SJCRH30 (cell line): ENCODE measurements at places on chromosomes 6 and 20. TPM values are rescaled to one million over a fixed set of nuclear protein-coding genes. Genes with fewer than 3 reads are reported as not detected.

The TMEM151B gene
- total RNA-seq = 1.2 and 1.5 TPM in 2 replicates

The GMEB2 gene
- 19.5 and 20.2 TPM in 2 replicates for total RNA-seq

The RAB32 gene
- total RNA-seq = 12.2 and 12.4 TPM in 2 replicates

The CASS4 gene
- total RNA-seq = 4.9 and 5.1 TPM in 2 replicates

The ISM1 gene
- total RNA-seq = 0.05 TPM in 1 of 2 replicates, not detected in the other

The FHL5 gene
- total RNA-seq = not detected in 2 replicates

GRCh38 chr6:31765910-31766794 lies 3.7 kb downstream of the SAPCD1 start:
- H3K36me3 ChIP-seq = no peaks in the 10 kb centered on the region
- H3K4me1 ChIP-seq = peaks cover 4% of the 10 kb centered on the region; the same call in 1 of the 2 replicates
- H3K27ac ChIP-seq = no peak overlapping the region
- no peak overlapping the region for H3K4me3 ChIP-seq
- DNase-seq = no peak
- no peaks in the 10 kb centered on the region for H3K27me3 ChIP-seq

DNA sequence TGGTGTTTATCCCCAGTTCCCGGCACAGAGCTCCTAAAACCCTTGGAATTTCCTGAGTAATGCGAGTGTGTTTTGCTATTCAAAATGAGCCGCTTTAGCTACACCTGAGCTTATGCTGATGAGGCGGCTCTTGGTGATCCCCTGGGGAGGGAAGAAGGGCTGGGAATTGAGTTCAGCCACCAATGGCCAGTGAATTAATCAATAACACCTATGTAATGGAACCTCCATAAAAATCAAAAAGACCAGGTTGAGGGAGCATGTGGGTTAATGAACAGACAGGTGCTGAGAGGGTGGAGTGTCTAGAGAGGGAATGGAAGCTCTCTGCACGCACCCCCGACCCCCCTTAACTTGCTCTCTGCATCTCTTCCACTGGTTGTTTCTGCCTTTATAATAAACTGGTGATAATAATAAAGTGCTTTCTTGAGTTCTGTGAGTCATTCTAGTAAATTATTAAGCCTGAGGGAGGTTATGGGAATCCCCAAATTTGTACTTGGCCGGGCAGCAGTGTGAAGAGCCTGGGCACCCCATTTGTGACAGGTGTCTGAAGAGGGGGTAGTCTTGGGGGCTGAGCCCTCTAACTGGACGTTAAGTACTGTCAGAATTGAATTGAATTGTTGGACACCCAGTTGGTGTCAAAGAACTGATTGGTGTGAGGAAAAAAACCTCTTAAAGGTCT lies 24.6 kb upstream of the SERPINB1 start:
- peaks cover 27% of the 10 kb centered on the region for H3K4me1 ChIP-seq
- H3K27me3 ChIP-seq = no peaks in the 10 kb centered on the region
- no peak for DNase-seq
- H3K27ac ChIP-seq = no peak overlapping the region
- no peak overlapping the region for H3K4me3 ChIP-seq
- H3K36me3 ChIP-seq = no peaks in the 10 kb centered on the region

DNA sequence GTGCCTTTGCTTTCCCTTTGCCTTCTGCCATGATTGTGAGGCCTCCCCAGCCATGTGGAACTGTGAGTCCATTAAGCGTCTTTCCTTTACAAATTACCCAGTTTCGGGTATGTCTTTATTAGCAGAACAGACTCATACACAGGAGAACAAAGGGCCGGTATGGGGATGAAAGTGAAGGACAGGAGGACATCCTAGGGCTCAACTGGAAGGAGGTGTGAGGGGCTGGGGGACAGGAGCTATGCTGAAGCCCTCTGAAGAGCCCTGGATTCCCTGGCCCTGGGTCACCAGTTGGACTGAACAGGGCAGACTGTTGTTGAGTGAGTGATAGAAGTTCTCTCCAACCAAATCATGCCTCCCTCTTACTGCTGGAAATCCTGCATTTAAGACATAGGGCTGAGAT lies 105.8 kb downstream of the SCML4 start:
- H3K4me3 ChIP-seq = no peak overlapping the region
- no peak for DNase-seq
- H3K27ac ChIP-seq = no peak overlapping the region
- no peaks in the 10 kb centered on the region for H3K27me3 ChIP-seq
- H3K36me3 ChIP-seq = no peaks in the 10 kb centered on the region

DNA sequence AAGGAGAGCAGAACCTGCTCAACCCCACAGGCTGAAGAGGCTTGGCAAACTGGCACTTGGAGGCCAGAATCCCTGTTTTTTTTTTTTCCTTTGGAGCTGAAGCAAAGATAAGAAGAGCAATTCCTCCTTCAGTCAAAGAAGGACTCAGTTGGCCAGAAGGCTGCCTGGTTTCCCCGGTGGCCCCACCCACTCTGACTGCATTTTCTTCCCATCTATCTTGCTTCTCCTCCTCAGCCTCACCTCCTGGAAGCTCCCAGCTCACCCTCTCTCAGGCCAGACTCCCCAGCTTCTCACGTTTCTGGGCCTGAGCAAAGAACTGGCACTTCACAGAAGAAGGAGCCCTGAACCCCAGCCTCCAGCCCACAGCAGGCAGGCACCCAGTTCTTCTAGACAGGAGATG lies 2.4 kb downstream of the LRFN2 start:
- no peaks in the 10 kb centered on the region for H3K27me3 ChIP-seq
- no peak for DNase-seq
- H3K27ac ChIP-seq = no peak overlapping the region
- no peaks in the 10 kb centered on the region for H3K36me3 ChIP-seq
- no peaks in the 10 kb centered on the region for H3K4me1 ChIP-seq

GRCh38 chr6:138572167-138572875 lies 73.0 kb upstream of the NHSL1 start:
- peak overlapping the region; percentile 45 for H3K4me3 ChIP-seq
- DNase-seq = peak; percentile 65
- no peaks in the 10 kb centered on the region for H3K27me3 ChIP-seq
- H3K27ac ChIP-seq = no peak overlapping the region
- H3K4me1 ChIP-seq = no peaks in the 10 kb centered on the region
